ENCODE measurements at places on chromosomes 1 and 21.

DNA sequence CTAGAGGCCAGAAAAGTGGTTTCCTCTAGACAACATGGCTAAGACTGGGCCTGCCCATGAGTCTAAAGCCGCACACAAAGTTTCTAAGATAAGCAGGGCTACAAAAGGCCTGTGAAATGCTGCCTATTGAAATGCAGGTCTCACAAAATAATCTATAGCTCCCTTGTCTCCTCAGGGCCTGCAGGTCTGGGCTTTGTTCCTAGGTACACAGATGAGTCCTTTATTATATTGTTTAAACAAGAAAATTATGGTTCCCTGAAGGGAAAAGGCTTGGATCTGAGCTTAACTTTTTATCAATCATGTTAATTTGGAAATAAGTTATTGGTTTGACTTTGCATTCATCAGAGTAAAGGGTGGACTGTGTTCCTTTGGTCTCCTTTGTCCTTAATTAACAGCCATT, 413.4 kb upstream of the BEND5 start:
- DNase-seq = no peak

DNA sequence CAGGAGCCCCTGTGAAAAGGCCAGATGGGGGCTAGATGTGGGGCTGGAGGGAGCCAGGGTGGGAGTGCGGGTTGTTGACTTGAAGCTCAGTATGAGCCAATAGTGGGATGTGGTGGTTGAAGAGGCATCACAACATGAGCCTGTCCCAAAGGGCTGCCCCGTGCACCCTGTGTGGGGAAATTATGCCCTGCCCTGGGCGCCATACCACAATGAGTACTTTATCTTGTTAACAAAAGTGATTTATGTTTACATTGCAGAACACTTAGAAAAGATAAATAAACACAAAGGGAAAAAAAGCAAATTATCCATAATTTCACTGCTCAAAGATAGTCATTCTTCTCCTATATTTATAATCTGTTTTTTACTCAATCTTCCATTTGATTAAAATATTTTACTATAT, 1.6 kb upstream of the NFASC start:
- DNase-seq = no peak

- no peak for DNase-seq
Measured at GRCh38 chr1:23044035-23044434, 24.8 kb downstream of the KDM1A start.

GRCh38 chr1:198102454-198102827, 54.4 kb upstream of the NEK7 start:
- no peak for DNase-seq

- DNase-seq = no peak
Measured at GRCh38 chr1:84851839-84852238, 41.2 kb downstream of the LPAR3 start.

- no peak for DNase-seq
Measured at GRCh38 chr1:111671852-111672251, 52.3 kb downstream of the RAP1A start.

DNA sequence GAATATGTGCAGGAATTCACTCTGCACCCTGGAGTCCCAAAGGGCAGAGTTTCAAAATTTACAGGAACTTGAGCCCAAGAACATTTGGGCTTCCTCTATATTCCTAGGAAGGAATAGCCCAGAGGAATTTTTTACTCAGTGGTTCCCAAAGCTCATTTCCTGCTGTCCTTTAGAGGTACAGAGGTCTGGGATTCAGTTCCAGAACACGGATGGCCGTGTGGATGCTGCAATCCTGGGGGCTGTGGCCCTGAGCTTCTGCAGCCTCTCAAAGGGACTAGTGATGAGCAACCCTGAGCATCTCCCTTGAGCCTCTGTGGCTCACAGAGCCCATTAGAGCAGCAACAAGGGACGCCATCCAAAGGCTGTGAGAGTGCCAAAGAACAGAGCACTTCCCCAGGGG, 10.1 kb upstream of the RHOU start:
- DNase-seq = no peak

DNA sequence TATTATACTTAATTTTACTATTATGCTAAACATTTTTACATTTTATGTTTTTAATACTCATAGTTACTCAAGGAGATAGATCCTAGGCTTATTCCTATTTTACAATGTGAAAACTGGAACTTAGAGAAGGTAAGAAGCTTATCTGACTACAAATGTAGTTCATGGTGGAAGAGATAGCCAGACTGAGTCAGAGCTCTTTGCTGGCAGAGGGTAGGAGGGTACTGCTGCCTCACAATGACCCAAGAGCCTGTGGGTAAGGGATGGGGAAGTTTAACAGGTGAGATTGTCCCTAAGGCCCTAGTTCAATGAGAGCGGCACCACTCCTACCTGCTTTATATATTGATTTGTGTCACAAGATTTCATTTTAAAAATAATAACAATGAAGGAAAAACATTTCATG, 34.1 kb upstream of the NEK7 start:
- no peak for DNase-seq

DNA sequence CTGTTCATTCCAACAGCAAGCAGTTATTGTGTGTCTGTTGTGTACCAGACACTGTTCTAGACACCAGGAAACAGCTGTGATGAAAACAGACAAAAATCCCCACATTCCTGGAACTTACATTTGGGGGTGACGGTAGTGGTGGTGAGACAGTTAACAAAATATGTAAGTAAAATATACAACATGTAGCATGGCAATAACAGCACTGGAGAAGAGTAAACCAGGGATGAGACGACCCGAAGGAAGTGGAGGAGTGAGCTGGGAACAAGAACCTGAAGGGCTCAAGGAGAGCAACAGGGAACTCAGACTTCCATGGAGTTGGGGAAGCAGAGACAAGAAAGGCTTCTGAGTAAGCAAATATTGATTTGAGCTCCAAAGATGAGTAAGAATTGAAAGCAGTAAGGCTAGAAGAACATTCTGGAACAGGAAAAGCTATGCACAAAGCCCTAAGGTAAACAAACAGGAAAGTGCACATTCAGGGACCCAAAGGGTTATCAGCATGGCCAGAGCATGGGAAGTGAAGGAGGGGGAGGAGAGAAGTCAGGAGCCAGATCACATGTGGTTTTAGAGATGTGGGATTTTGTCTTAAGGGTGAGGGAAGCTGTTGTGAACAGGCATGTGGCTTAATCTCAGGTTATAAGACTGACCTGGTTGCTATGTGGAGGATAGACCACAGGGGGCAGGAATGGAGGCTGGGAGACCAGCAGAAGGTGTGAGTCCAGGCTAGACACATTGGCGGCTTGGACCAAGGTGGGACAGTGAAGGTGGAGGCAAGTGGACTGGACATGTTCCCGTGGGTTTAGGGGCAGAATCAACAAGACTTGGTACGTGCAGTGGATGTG, 7.3 kb downstream of the CSF1 start:
- DNase-seq = no peak

DNA sequence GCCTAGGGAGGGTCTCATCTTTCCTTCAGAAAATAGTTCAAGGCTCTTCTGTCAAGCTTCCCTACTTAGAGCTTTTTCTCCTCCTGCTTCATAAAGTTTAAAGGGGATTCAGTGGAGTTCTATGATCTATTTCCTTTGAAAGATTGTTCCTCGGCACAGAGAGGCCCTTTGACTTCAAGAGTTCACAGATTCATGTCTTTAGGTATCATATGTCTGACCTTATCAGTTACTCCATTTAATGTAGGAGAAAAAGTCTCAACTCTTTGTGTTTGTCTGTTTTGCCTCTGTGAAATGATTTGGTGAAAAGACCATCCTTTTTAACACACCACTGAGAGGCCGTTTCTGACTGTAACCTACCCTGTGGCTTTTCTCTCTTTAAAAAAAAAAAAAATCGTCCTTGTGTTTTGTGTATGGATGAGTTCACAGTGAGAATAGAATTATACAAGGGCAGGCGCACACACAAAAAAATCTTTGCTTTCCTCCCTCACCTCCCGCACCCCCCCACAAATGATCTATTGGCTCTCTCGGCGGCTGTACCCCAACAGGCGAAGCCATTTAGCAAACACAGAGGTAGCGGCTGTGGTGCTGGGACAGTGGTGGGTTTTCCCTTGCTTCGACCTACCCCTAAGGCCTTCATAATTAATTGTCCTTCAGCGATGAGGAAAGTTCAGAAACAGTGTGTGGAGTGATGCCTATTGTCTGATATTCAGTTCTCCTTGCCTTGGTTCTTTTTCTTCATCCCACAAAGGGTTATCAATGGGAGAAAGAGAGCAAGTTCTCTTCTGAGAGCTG, 29.6 kb downstream of the PROX1 start:
- no peak for DNase-seq

All from stimulated activated CD8-positive, alpha-beta memory T cell treated with anti-CD3 and anti-CD28 coated beads, Interleukin-15, amount 100 ng/mL, for 48 hours (primary cell).